GM19239 (cell line): ENCODE measurements at places on chromosomes 7 and 10.

- DNase-seq: no peak
Observed at GRCh38 chr10:104144931-104145330, 23.0 kb downstream of the SFR1 start.

GRCh38 chr7:130302649-130303048 is 9.7 kb downstream of the CPA4 start:
- no peak for DNase-seq

DNA sequence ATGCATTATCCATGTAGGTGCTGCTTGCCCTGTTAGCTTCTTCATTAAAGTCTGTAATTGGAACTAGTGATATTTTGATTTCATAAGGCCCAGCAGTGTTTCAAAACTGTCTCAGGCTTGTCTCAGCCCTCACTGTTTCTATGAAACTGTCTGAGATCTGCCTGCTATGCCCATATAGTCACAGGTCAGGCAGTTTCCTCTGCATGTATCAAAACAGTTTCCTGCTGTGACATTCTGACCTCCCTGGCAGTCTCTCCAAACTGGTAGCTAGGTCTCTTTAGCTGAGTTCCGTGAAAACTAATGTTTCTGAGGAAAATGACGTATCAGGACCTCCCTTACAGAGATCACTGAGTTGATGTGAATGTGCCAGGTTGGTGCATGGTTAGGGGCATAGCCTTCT is 18.9 kb upstream of the SEMA3D start:
- no peak for DNase-seq

- DNase-seq: no peak
Observed at GRCh38 chr10:16384021-16384420, 52.8 kb upstream of the PTER start.

DNA sequence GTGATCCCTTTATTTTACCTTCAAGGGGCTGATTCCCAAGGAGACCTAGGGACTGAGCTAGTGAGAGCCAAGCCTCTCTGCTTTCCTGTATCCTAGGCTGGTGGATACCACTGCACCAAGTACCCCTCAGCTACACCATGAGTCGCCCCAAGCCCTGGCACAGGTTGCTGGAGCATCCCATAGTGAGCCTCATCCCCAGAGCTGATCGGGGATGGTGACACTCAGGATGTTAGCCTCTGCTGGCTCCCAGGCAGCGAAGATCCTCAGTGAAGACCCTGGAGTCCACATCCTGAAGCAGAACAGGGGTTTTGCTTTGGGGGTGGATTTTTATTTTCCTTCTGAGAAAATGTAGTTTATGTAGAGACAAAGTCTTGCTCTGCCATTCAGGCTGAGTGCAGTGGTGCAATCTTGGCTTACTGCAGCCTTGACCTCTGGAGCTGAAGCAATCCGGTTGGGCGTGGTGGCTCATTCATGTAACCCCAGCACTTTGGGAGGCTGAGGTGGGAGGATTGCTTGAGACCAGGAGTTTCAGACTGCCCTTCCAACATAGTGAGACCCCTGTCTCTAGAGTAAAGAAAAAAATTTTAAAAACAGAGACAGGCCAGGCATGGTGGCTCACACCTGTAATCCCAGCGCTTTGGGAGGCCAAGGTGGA is 12.5 kb upstream of the ZNF212 start:
- no peak for DNase-seq

- DNase-seq: no peak
Observed at GRCh38 chr7:44162785-44163395, 21.8 kb upstream of the MYL7 start.

- no peak for DNase-seq
Observed at GRCh38 chr7:154427533-154427932, 375.3 kb downstream of the DPP6 start.

DNA sequence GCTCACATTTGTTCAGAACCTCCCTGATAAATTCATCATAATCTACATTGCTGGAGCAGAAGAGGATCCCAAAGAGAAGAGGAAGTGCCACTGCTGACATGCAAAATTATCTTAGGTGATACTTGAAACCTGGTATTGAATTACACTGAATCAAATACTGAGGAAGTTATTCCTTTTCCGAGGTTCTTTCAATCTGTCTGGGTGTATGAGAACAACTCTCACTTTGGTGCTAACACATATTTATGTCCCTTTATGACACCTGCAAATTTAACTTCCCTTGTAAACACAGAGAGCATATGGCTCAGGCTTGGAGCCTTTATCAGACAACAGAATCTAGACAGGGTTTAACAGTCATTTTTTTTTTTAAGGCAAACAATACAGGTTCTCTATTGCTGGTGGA is 131.4 kb downstream of the SRPK2 start:
- DNase-seq: no peak

GRCh38 chr10:49254556-49255318 is 44.2 kb upstream of the C10orf71 start:
- no peak for DNase-seq

DNA sequence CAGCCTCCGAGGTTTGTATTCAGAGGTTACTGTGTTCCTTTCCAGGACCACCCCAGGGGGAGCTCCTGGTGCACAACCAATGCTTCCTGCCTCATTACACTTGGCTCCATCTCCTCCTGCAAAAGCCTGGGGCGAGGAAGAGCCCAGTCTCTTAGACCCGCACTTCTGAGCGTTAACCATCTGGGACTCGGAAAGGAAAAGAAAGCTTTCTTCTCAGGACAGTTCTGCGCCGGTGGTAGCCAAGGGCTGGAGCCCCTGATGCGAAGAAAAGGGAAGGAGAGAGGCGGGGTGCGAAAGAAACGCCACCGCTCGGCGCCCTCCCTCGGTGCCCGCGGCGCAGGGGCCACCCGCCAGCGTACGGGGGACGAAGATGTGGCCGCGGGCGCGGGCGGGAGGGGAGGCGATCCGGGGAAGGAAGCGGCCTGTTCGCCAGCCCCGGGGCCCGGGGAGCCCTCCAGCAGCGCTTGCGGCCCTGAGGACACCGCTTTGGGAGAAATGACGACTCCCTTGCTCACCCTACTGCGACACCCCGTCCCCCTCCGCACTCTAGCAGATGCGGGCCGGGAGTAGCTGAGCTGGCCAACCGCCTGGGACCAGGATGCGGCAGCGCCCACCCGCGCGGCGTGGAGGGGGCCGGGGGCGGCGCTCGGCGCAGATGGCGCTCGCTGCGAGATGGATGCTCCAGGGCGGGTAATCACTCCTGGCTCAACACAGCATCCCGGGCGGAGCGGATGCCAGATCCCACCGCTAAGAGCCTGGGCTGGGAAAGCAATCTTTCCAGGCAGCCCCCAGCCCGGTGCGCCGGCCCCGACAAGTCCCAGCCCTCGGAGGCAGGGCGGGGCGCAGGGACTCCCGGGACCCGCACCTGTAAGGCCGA is 1.3 kb downstream of the NRCAM start:
- DNase-seq: peak; percentile 7

DNA sequence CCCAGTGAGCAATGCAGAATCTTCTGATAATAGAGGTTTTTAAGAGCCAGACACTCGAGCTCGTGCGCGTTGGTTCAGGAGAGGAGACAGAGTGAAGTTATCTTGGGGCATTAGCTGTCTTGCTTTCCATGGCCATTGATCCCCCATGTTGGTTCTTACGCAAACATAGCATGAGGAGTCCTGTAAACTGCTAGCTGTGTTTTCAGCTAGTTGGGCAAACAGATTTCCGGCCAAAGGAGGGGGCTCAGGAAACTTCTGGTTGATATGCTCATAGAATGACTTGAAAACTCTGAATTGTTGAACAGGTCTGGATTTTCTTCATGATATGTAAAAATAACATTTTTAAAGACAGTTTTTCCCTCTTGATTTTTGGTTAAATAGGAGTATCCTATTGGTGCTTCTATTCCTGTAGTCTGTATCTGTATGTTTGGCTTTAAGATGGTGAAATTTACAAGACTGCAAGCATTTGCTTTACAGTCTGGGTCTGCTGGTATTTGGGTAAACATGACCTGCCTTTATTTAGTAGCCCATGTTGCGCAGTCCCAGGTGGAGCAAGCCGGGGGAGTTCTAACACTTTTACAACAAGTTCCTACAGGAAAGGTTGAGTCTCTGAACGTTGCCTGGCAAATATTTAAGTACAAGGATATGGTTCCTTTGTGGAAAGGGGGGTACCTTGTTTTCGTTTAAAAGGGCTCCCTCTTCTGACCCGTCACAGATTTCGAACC is 218.4 kb upstream of the KCND2 start:
- DNase-seq: no peak

DNA sequence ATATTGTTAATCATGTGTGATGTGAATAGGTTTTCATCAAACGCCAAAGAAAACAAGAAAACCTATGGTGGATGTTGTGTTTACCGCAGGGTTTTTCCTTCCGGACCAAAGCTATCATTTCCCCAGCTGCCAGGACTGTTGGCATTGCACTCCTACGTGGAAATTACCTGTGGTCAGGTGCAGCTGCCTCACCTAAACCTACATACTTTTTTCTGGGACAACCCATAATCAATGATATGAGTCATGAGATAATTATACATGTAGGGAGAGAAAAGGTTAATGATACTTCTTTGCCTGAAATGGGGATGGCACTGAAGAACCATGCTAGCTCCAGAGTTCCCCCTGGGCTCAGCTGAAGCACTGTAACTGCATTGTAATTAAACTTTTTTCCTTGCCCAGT is 223.6 kb upstream of the SEMA3E start:
- DNase-seq: no peak

DNA sequence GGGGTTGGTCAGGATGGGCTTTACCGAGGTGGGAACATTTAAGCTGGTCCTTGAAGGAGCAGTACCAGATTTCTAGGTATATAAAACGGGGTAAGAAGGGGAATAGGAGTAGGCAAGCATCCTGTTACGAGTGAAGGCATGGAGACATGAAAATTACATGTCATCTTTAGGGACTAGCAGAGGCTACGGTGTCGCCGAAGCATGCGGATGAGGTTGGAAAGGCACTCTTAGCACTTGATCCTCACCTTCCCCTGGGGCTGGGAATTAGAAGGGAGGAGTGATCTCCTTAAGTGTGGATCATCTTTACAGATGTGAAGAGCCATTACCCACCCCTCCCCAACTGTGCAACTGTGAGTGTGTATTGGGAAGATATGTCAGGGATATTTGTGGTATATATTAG is 13.8 kb upstream of the ZRANB1 start:
- DNase-seq: no peak

GRCh38 chr10:10660054-10660453 is 357.6 kb upstream of the CELF2 start:
- DNase-seq: no peak

- no peak for DNase-seq
Observed at GRCh38 chr10:68105820-68106219, 3.5 kb upstream of the MYPN start.

DNA sequence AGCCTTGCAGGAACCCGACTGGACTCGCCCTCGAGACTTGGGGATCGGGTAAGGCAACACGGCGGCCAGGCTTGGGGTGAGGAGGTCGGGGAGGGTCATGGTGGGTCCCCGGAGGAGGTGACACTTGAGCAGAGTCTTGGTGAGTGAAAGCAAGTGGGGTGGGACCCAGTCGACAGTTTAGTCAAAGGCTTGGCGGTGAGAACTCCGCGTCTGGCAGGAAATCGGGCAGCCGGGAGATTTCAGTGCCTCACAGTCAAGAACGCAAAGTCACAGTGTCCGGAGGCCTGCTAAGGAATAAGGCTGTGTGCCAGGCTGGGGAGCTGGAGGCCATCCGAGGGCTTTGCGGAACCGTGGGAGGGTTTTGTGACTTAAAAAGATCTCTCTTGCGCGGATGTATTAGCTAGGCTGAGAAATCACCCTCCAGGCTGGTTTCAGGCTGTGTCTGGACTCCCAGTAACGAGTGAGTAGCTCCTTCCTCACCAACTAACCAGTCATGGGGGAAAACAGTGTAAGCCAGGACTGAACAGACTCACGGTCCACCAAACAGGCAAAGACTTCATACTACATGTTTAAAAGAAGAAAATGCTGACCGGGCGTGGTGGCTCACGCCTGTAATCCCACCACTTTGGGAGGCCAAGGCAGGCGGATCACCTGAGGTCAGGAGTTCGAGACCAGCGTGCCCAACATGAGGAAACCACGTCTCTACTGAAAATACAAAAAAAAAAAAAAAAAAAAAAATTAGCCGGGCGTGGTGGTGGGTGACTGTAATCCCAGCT is 613 bp downstream of the AP5Z1 start:
- no peak for DNase-seq

DNA sequence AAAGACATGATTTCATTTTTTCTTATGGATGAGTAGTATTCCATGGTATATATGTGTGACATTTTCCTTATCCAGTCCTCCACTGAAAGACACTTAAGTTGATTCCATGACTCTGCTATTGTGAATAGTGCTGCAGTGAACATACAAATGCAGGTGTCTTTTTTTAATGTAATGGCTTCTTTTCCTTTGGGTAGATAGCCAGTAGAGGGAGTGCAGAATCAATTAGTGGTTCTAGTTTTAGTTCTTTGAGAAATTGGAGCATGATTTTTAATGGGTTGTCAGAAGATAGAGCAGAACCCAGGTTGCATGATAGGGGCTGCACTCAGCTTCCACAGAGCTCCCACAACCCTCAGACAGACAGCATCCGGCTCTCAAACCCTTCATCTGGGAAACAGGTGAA is 152.9 kb upstream of the PLXDC2 start:
- no peak for DNase-seq

DNA sequence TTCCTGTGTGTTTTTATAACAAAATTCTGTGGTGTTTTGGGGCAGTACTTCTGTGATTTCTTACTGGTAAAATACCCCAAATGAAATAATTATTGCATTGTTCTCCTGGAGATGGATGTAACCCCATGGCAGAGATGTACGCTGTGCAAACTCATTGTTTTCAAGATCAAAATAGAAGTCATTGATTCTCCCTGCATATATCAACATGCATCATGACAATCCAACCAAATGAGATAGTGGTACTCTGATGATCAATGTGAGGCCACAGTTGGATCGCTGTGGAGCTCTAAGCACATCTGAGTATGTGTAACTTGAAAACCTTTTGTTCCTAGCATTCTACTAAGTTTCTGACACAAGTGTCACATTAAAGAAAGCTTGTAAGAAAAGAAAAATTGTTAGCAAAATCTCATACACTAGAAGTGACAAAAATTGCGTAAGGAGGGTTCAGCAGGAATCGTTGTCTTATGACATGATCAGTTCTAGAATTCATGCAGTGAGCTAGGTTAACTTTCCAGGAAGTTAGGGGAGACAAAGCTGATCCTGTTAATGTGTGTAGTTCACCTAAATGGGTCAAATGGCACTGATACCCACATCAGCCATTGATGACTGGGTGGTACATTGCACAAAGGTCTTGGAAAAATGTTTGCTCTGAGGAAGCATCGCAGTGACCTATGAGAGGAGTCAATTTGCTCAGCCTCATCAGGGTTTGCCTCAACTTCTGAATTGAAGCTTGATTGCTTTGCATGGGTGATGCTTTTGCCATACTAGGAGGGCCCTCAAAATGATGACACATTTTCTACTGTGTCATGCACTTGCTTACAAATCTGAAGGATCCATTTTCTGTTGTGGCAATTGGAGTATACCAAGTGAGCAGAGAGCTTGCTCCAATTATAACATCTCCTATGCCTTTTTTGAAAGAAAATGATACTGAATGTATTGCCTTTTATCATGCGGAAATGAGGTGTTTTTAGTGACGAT is 145.1 kb downstream of the PLXDC2 start:
- DNase-seq: no peak
